Renal cortex interstitium (tissue), 15 donors: ENCODE measurements at places on chromosomes 2 and 18. TPM values are rescaled to one million over a fixed set of nuclear protein-coding genes. Genes with fewer than 3 reads are reported as not detected.

The ABCA12 gene
- polyA plus RNA-seq = 0.32 TPM

The MAPK4 gene
- 9.7 TPM for polyA plus RNA-seq

DNA sequence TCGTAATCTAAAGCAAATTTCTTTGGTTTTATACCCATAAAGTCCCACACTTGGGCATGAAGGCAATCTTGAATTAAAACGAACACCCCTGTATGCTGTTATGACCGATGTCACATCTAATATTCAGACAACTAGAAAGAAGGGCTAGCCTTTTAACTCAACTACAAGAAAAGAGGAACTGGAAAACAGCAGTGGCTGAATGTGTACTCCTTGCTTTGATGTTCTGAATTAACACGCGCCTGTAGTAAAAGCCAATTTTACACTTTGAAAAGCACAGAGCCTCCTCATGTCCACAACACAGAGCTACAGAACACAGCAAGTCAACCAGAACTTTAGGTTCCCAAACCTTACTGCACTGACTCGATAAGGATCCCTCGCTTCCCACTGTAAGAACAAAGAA is 147.6 kb downstream of the HDAC4 start:
- no peak for DNase-seq

GRCh38 chr2:38301340-38301968 is 75.6 kb downstream of the ATL2 start:
- no peak for DNase-seq

DNA sequence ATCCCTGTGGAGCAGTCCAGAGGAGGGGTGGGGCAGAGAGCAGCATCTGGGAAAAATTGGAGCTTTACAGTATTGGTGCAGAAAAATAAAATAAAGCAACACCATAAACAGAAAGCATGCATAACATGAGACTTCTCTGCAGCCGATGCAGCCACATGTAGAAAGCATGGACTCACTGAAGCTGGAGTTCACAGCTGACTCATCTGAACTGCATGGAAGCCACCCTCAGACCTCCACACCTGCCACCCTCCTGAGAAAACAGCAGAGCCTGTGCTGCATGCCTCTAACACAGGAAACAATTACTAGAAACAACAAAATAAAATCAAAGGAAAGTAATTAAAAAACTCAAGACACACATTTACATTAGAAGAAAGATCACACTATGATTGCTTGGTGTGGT is 169.4 kb upstream of the ALKAL2 start:
- no peak for DNase-seq

DNA sequence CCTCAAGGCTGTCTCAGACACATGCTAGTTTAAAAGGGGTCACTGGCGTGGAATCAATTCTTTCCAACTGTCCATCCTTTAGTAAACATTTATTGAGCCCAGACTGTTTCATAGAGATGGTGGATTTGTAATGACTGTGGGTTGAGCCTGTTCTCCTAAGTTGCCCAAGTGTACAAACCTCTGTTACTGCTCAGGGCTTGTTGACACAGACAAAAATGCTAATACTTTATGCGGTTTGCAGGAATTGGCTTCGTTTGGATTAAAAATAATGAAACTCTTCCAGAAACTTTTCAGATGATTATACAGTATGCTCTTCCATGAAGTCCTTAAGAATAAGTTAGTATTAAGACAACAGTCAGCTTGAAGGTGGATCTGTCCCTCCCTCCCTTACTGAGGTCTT is 83.6 kb upstream of the MGAT5 start:
- no peak for DNase-seq

DNA sequence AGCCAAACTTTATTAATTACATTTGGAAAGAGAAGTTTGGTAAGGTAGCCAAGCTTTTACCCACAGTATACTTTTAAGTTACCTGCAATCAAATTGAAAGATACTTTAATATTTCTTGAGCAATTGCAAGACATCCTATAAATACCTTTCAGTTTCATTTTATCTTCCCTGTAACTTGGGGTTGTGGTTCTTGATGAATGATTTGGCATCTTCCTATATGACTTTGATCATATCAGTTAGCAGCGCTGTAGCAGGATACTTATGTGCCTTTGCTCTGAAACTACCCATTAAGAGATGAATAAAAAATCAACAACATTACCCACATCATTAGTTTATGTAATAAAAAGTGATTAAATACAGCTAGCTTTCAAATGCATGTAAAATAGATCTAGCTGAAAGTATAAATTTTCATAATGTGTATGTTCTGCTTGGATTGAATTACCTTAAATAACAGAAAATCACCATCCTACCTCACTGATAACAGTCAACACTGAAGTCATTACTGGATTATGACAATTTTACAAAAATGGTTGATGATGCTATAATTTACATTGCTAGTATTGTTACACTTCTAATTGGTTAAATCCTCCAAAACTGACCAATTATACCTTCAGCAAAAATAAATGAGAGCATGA is 50.4 kb downstream of the MMADHC start:
- DNase-seq = no peak

- DNase-seq = peak; percentile 46
Measured at GRCh38 chr18:14086458-14087231, 45.6 kb downstream of the ZNF519 start.

DNA sequence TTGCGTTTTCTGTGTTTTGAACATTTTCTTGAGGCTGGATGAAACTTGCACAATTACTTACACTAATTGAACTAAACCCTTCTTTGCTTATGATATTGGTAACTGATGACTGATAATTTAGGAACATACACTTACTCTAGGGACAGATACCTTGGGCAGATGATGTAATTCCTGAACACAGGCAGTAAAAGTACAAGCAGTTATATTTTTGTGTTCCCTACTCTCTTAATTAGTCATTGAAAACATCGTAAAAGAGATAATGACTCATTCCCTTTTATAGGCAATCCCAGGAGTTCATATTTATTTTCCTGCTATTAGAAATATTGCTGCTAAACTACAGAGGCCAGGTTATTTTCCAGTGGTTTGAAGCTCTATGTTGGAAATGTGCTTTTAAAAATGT is 46.4 kb downstream of the CCDC85A start:
- DNase-seq = no peak

GRCh38 chr2:224157655-224158054 is 118.6 kb upstream of the SERPINE2 start:
- DNase-seq = no peak

GRCh38 chr2:165120740-165121467 is 82.9 kb downstream of the SCN3A start:
- no peak for DNase-seq
